Activated T-cell treated with anti-CD3 and anti-CD28 coated beads, Interleukin-2, amount 50 U/mL, for 4 hours (primary cell): ENCODE measurements at places on chromosomes 11 and 22. TPM values are rescaled to one million over a fixed set of nuclear protein-coding genes. Genes with fewer than 3 reads are reported as not detected.

Gene TH
- total RNA-seq: not detected

Gene AGBL2
- total RNA-seq: 0.83 TPM

- DNase-seq: no peak
Measured at GRCh38 chr11:115389790-115390189, 114.4 kb downstream of the CADM1 start.

DNA sequence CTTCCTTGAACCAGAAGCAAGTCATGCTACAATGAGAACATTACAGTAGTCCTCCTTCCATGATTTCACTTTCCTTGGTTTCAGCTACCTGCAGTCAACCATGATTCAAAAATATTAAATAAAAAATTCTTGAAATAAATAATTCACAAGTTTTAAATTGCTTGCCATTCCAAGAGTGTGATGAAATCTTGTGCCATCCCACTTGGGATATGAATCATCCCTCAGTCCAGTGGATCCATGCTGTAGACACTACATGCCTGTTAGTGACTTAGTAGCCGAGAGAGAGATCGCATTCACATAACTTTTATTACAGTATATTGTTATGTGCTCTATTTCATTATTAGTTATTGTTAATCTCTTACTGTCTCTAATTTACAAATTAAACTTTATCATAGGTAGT is 6.0 kb downstream of the HOATZ start:
- DNase-seq: no peak

DNA sequence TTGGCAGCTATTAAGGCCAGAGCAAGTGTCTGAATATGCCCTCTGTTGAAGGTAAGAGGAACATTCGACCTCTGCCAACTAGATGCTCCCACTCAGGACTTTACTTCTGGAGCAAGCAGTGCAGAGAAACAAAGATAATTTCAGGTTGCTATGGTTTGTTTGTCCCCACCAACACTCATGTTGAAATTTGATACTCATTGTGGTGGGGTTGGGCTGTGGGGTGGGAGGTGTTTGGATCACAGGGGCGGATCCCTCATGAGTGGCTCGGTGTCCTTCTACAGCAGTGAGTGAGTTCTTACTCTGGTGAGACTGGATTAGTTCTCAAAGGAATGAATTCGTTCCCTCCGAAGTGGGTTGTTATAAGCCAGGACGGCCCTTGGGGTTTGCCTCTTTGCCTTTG is 12.0 kb downstream of the OR8A1 start:
- DNase-seq: no peak
